Epithelial cell of esophagus (primary cell): ENCODE measurements at places on chromosomes 2 and 18.

- DNase-seq = no peak
Observed at GRCh38 chr2:236626391-236627150, 56.9 kb downstream of the ACKR3 start.

DNA sequence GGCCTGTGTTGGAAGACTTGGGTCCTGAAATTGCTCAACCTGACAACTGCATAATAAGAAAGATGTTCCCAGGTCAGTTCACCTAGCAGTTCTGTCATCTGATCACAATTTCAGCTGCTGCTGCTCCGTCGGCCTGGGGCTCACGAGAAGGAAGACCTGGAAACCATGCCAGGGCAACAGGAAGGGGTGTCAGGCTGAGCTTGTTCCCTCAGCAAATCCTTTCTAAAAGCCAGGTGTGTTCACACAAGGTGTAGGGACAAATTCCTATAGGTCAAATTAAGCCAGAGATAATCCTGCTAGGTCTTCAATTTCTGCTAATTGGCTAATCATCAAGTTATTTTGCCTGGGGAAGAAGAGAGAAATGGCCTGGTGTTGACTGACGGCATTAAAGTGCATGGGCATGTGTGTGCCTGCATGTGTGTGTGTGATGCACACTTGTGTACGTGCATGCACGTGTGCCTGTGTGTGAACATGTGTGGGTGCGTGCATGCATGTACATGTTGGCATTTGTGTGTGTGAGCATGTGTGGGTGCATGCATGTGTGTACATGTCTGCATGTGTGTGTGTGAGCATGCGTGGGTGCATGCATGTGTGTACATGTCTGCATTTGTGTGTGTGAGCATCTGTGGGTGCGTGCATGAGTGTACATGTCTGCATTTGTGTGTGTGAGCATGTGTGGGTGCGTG is 178.6 kb downstream of the TMEM18 start:
- DNase-seq = no peak

- no peak for DNase-seq
Observed at GRCh38 chr2:136183097-136183496, 65.1 kb upstream of the CXCR4 start.

DNA sequence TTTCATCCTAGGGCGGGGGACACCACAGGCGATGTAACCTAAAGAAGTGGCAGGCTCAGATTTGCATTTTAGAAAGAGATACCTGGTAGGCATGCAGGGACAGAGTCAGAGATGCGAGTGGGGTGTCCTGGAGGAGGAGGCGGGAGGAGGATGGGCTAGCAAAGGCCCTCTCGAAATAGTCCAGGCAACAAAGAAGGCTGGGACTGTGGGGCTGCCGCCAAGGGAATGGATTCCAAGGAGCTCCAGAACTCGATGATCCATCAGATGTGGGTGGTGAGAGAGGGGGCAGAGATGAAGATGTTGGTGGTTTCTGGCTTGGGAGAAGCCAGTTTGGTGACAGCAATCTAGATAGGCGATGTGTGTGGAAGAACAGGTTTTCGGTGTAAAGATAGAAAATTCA is 12.5 kb upstream of the INPP5D start:
- no peak for DNase-seq

GRCh38 chr2:74670263-74670662 is 16.2 kb downstream of the SEMA4F start:
- no peak for DNase-seq

- peak; percentile 27 for DNase-seq
Observed at GRCh38 chr2:33131111-33131510, 184.4 kb downstream of the LTBP1 start.

- DNase-seq = no peak
Observed at GRCh38 chr18:61988100-61988499, 95.3 kb upstream of the RNF152 start.

DNA sequence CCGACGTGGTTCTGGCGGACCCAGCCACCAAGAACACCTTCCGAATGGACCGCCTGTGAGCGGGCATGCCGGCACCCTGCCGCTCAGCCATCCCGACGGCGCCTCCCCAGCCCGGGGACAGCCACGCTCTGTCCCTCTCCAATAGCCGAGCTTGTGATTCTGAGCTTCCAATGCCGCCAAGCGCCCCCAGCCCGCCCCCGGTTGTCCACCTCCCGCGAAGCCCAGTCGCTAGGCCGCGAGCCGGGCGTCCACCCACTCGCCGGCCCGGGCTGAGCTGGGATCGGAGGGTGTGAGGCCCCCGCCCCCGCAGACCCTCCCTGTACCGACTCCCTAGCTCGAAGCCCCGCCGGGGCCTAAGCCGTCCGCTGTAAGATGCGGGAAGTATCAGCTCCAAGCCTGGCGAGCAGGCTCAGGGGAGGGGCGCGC is 1195.1 kb upstream of the CHAC2 start:
- DNase-seq = no peak

DNA sequence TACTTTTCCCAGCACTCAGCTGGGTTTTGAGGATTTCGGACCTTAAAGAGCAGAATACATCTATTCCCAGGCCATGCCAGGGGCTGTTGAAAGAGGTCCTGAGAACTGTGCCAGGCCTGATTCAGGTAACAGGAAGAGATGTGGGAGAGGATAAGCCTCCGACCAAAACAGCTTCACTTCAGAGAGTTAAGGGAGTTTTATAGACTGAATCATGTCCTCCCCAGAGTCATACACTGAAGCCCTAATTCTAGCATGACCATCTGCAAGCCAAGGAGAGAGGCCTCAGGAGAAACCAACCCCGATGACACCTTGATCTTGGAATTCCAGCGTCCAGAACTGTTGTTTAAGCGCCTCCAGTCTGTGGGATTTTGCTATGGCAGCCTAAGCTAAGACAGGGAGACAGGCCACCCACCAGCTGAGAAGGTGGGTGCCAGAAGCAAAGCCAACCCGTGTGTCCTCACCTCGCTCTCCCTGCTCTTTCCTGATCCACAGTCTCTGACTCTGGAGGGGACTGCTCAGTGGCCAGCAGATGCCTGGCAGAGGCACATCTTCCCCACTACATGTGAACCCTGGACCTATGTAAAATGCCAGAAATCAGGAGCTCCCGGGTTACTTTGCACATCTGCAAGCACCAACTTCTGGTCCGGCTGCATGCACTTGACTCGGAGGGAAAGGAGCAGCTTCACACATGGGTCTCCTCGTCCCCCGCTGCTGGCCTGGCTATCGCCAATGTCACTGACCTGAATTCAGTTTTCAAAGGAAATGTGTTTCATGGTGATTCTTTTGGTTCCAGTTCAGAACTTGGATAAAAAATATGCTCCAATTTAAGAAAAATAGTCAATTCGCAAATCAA is 116.8 kb upstream of the EPC2 start:
- no peak for DNase-seq
